Central memory CD8-positive, alpha-beta T cell (primary cell): ENCODE measurements at places on chromosomes 16 and 17.

GRCh38 chr17:58189436-58190146, 2.9 kb upstream of the EPX start:
- DNase-seq = no peak

DNA sequence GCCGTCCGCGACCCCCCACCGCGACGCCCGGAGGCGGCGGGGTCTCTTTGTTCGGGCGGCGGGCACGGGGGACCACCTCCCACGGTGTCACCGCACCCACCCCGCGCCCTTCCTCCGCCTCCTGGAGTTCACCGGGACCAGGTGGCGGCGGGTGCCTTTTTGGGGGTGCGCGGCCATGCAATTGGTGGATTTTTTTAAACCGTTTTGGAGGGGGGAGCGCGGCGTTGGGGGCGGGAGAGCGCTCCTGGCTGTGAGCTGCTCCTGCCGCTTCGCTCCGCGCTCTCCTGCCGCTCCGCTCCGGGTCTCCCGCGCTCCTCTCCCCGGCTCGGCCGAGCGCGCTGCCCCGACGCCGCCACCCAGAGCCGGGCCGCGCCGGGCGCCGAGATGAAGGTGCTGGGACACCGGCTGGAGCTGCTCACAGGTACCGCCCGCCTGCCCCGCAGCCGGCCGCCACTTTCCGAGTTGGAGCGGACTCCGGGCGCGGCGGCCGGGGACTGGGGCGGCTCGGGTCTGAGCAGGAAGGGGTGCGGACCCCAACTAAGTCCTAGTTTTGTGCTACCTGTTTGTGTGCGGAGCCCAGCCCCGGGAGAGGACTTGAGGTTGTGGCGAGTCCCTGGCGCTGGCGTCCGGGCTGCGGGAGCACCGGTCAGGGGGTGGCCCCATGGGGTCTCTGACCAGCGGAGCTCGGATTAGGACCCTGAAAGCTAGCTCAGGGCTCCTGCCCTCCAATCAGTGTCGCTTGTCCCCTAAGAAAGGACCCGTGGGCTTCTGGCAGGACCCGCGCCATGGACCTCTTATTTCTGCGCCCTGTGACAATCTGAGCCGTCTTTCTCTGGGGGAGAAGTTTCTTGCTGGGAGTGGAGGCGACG, 35.7 kb upstream of the NDRG4 start:
- no peak for DNase-seq

- no peak for DNase-seq
Observed at GRCh38 chr17:1041746-1042145, 44.8 kb downstream of the TIMM22 start.

DNA sequence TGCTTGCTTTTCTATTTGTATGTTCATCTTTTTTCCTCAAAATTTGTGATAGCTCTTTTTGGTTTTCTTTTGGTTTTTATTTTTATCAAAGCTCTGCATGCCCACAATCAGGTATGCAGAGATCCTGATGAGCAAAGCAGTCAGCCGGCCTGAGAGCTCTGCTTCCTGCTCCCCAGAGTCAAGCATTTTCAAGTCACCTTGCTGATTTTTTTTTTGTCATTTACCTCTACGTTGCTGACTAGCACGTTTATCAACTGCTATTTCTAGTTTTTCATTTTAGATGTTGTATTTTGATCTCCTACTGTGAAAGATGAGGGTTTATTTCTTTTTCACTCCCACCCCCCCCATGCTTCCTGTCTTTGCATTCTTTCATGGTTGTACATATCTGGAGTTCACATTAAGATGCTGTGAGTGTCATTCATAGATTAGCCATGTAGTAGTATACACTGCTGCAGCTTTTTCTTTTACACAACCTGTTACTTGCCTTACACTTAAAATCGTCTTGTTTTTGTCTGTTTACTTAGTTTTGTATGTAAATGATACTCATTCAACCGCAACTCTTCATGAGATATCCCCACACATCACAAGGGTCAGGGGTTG, 196.2 kb downstream of the LGALS9B start:
- DNase-seq = no peak

GRCh38 chr17:57864273-57864672, 14.4 kb upstream of the MRPS23 start:
- no peak for DNase-seq

DNA sequence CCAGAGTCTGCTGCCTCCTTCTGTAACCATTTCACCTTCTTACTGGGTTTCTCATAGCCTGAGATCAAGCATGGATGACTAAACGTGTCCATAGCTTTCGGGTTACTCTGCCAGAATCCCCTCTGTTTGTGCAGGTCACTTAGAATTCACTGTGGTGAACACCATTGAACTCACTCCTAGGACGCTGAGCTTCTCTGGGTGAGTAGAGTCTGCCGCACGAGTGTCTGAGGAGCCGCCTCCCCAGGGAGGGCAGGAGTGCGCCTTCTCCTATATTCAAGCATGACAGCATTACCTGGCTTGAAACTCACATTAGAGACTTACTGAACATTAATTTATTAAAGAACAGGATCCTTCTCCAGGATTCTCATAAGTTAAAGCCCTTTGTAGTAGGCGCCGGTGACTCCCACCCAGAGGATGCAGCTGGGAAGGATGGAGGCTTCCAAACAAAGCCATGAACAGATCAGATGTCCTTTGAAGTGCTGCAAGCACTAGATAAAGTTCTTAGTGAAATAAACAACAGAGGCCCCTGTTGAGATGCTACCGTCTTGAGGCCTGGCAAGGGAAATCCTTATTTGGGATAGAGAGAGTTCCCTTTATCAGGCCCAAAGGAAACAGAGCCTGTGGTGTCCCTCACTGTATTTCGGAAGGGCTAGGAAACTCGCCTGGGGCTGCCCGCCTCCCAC, 144.6 kb upstream of the PLCG2 start:
- no peak for DNase-seq

- DNase-seq = no peak
Observed at GRCh38 chr17:19013806-19014627, 9.5 kb upstream of the FAM83G start.
